ENCODE measurements at places on chromosomes 2 and 18.

- DNase-seq = no peak
These were observed 74.8 kb downstream of the WDSUB1 start for GRCh38 chr2:159211447-159212396.

DNA sequence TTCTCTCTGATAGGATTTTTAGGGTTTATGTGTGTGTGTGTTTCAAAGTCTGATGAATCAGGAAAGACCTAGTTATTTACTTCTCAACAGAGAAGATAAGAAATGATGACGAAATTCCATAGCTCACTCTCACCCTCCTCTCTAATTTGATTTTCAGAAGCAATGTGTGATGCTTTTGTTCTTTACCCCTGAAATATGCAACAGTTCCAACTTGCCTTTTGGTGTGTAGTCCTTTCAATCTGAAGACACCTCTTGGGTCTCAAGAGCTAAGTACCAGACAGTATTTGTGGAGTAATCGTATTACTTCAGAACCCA, 18.7 kb upstream of the LCLAT1 start:
- DNase-seq = no peak

- DNase-seq = no peak
These were observed 25.3 kb upstream of the SERTAD2 start for GRCh38 chr2:64678771-64679590.

DNA sequence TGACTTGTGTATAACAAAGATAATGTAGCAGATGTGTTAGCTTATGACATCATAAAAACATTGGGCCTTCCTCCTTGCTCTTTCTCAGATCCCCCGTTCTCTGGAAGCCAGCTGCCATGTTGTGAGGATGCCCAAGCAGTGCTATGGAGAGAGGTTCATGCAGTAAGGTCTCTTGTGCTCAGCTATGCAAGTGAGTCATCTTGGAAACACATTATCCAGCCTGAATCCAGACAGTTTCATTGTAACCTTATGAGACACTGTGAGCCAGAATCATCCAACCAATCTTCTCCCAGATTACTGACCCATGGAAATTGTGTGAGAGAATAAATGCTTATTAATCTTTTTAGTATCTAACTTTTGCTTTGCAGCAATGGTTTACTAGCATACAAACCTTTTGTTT, 60.8 kb downstream of the ST6GAL2 start:
- no peak for DNase-seq

DNA sequence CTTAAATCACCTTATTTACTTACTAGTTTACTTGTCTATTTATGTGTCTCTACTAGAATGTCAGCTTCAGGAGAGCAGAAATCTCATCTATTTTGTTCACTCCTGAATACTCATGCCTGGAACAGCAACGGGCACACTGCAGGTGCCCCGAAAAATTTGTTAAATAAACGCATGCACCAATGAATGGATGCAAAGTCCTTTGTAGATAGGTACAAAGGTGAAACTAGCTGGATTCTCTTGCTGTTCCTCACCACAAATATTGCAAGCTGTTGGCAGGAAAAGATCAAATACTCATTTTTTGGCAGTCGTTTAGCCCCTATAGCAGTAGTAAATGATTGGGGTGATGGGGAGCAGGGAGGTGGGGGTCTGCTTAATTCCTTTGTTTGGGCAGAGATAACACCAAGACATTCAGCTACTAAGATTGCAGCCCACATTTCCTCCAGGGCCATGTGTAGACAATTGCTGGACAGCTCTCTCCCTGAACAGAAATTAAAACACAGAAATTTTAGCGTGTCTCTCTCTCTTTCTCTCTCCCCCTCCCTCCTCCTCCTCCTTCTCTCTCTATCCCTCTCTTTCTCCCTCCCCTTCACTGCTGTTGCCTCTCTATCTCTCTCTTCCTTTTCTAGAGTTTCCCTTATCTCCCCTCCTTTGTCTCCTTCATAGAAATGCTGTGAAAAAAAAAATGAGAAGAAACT, 5.4 kb downstream of the MARCHF4 start:
- DNase-seq = no peak

DNA sequence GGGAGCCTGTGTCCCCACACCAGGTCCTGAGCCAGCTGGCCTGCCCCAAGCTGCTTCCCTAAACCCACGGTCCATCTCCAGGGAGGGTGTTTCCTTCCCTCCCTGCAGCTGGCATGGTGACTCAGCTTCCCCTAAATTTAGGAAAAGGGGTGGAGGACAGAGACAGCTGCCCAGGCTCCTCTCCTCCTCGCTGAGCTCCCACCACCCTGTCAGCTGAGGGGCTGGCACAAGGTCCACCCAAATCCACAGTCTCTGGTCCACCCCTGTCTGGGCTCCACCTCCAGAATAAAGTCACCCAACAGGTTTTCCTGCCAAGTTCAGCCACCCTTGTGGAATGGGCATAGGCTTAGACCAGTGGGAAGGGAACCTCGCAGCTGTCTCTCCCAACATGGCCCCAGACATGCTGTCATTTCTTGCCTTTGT, 156.5 kb downstream of the TNS1 start:
- DNase-seq = no peak

- DNase-seq = no peak
These were observed 86.7 kb downstream of the SEPTIN10 start for GRCh38 chr2:109527079-109527478.

- no peak for DNase-seq
These were observed 335.7 kb upstream of the NRP2 start for GRCh38 chr2:205346649-205347048.

All from lung (tissue), 17 donors.